Peyer's patch (tissue), 4 donors: ENCODE measurements at places on chromosomes 4 and X. TPM values are rescaled to one million over a fixed set of nuclear protein-coding genes. Genes with fewer than 3 reads are reported as not detected.
A peak's percentile ranks its signal among the peaks of the same experiment; 100 is the strongest.

DNA sequence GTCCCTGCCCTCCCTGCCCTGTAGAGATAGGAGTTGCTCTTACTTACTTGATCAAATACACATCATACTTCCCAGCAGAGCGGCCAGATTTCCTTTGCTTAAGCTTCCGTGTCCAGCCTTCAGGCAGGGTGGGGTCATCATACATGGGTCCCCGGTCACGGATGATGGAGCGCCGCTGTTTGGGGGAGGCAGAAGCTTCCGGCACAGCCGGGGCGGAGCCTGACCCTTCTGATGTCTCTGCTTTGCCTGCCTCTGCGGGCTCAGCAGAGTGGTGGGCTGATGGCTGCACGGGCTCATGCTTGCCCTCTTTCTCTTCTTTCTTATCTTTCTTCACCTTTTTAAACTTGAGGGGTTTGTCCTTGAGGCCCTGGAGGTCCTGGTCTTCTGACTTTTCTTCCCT, 12.5 kb upstream of the IRAK1 start:
- peak; percentile 43 for DNase-seq

DNA sequence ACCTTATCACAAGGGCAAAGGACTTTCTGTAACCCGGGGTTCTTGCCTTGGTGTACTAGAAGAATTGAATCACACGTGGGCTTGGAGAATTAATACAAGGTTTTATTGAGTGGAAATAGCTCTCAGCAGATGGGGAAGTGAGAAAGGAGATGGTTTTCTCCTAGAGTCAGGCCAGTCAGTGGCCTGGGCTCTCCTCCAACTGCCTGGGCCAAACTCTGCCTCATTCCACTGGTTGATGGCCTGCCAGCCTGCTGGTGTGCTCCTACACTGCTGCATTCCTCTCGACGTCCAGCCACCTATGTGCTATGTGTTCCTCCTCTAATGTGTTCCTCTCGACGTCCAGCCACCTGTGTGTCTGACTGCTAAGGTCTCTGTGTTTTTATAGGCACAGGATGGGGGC, 35.3 kb upstream of the SPIN2A start:
- no peak for DNase-seq

ADGRG4 gene
- 6.1 TPM for total RNA-seq

DNA sequence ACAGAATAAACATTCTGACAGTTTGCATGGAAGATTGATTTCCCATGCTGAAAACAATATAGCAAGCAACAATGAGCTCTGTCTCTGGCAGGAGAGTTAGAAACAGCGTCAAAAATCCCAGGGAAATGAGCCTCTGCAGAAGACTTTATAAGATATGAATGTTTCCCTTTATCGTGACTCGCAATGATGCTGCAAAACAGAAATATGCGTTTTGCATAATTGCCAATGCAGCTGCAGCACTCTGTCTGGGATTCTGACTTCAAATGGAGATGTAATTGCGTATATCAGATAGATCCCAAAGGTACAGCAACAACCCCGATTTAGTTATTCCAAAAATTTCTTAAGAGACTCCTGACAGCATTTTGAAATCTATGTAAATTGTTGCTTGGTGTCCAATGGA, 702.4 kb upstream of the EPHA5 start:
- DNase-seq, result no peak

KLHL13 gene
- 14.0 TPM for total RNA-seq

CT45A10 gene
- total RNA-seq, result not detected

DNA sequence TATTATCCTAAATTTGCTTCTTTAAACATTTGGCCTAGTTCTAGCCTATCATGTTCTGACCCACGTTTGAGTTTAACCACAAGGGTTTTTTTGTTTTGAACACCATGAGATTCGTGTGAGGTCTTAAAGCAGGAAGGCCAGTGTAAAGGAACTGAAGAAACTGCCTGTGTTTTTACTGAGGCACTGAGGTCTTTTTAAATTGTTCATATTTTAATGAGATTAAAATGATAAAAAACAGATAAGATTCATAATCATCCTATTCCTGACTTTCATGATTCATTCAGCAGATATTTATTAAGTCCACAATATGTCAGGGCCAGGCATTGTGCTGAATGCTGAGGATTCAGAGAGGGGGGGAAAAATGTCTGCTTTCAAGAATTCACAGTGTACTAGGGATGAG, 3.2 kb downstream of the RPS6KA3 start:
- DNase-seq, result no peak

- no peak for DNase-seq
Observed at GRCh38 chr4:186700746-186701145, 22.9 kb downstream of the FAT1 start.

CYSLTR1 gene
- total RNA-seq, result 0.70 TPM

PDGFRA gene
- 51.7 TPM for total RNA-seq

ETNPPL gene
- not detected for total RNA-seq

MSX1 gene
- not detected for total RNA-seq

DNA sequence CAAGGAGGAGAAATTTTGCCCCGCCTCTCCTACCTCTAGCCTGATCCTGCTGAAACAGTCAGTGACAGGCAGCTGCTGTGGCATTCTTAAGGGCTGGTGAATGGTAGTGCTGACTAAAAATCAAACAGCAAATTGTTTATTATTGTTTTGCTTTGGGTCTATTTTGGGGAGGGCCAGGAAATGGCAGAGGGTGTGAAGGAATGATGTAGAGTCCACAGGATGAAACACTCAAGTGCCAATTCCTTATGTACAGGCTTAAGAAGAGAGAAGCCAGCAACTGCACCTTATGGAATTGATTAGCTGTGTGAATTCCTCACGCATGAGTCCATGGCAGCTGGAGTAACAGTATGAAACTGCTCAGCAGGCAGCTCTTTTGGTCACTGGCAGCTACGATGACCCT, 39.7 kb downstream of the VEGFC start:
- DNase-seq, result no peak

SSX4 gene
- not detected for total RNA-seq

EXOC1 gene
- 57.8 TPM for total RNA-seq

- no peak for DNase-seq
Observed at GRCh38 chr4:89077761-89078160, 20.8 kb upstream of the FAM13A start.

GRCh38 chrX:121987163-121987562, 939.8 kb downstream of the GLUD2 start:
- DNase-seq, result no peak

DNA sequence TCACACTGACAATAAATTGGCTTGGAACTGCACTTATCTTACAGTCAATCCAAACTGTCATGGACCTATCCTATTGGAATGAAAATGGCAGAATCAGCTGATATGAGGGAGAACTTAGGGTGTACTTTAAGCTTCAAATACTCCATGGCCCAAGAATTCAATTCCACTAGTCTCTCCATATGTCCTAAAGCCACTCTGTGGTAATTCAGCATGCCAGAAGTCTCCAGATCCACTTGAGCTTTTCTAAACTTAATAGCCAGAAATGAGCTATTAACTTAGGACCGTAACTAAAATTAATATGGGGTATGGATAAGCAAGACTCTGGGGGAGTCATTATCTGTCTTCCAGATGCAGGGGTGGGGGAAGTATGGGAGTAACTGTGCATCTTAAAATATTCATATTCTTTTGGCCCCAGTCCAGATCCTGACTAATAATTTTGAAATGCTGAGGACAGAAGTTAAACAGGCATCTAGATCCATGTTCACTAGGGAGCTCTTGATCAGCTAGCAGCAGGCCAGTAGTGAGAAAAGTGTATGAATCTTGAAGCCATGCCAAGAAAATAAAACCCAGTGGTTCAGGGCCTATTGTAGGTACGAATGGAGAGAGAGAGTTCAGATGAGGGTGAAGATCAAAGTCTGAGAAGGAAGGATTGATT, 167.6 kb downstream of the DKK2 start:
- DNase-seq, result no peak

GRCh38 chr4:112082954-112083586, 62.2 kb upstream of the FAM241A start:
- DNase-seq, result no peak

TXK gene
- 3.9 TPM for total RNA-seq

SLC39A8 gene
- 9.1 TPM for total RNA-seq

DNA sequence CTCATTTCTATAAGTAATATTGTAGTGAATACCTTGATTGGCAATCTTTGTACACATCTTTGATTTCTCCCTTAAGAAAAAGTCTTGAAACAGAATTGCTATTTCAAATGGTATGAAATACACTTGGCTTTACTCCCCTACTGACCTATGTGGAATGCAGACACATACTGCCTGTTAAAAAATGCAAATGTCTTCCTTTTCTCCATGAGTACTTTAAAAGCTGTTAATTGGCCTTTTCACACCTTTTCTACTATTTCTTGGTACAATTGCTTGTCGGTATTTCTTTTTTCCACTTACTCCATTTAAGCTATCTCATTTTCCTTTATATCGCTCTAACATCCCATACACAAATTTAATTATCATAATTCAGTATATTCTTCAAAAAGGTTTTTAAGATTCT, 87.2 kb downstream of the FRYL start:
- DNase-seq, result no peak

- DNase-seq, result no peak
Observed at GRCh38 chr4:25908491-25908901, 5.5 kb upstream of the SMIM20 start.

DNA sequence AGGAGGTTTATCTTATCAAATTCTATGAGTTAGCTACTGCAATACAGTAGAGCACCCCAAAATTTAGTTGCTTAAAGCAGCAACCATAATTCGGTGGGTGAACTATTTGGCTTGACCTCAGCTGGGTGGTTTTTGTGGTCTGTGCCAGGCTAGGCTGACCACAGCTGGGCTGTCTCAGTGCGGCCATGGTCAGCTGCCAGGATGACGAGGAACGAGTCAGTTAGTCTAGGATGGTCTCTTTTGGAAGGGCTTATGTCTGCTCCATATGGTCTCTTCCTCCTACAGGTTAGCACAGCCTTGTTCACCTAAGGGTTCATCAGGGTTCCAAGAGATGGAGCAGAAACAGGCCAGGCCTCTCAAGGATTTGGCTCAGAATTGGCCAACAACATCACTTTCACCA, 210.4 kb downstream of the PALLD start:
- no peak for DNase-seq

BANK1 gene
- 14.2 TPM for total RNA-seq

DNA sequence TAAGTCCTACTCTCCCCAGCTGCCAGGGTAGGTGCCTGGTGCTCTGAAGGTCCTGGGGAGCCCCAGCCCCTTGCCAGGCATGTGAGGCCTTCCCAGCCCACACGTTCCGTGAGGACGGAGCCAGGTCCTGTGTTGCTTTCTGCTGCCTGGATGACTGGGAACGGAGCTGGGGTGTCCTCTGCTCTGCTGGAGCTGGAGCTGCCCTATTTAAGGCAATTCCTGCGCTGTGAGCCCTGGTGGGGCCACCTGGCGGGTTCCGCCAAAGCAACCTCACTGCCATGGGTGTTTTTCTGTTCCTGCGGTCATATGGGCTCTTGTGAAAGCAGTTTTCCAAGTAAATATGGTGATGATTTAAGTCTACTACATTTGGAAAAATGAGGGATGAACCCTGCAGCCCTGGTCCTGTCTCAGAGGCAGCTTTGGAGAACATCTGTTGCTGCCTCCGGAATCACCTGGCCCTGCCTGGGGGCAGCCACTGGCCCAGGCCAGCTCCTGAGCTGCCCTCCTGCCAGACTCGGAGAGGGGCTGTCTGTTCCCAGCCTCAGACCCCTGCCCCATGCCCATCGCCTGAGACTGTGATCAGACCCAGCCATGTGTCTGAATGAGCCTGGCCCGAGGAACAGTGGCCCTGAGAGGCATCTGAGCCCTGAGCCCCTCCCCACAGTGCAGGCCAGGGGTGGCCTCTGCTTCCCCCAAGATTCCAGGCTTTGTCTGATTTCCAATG, 33.2 kb downstream of the FGFRL1 start:
- DNase-seq, result peak; percentile 34

GRCh38 chr4:26388671-26389070, 67.9 kb downstream of the RBPJ start:
- no peak for DNase-seq

DNA sequence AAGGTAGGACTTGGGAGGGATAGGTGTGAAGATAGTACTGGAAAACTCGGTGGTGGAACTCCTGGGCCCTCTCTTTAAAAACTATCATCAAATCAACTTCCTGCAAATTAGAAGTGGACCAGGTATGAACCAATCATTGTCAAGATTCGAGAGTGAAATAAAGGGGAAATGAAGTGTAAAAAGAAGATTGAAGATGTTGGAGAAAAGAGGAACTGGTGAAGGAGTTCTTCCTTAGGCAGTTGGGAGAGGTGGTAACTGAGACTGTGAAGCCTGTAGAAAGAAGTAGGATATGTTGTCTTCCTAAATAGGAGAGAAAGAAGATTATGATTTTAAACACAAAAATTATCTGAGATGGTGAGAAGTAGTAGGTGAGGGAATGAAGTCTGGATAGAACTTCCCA, 212.2 kb downstream of the PPP1R2C start:
- no peak for DNase-seq

- no peak for DNase-seq
Observed at GRCh38 chr4:148573296-148573695, 131.1 kb upstream of the NR3C2 start.

DNA sequence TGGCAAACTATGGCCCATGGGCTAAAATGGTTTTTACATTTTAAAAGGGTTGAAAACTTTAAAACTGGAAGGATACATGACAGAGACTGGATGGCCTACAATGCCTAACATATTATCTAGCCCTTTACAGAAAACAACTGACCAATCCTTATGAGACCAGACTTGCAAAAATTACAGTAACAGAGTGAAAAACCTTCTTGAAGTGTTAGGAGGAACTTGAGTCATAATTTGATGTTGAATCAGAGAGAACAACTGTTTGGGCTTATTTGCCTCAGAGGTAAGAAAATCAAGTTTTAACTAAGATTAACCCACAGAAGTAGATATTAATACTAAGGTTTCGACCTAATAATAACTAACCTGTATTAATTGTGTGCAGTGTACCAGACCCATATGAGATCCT, 12.4 kb upstream of the NAP1L5 start:
- no peak for DNase-seq

DNA sequence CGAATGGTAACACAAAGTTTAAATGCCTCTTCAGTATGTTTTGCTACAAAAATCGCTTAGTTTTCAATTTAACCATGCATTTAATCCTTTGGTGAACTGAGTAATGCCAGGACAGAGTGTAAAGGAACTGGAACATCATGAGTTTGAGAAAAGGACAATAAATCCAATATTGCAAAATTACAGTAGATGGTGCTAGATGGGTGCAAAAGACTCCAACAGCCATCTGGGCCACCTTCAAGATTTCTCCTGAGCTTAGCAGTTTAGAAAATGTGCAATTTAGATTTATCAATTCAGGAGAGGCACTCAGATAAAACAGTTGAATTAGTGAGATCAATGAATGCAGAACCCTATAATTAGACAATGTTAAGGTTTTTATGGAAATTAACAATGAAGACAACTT, 33.2 kb upstream of the MID1IP1 start:
- no peak for DNase-seq

DNA sequence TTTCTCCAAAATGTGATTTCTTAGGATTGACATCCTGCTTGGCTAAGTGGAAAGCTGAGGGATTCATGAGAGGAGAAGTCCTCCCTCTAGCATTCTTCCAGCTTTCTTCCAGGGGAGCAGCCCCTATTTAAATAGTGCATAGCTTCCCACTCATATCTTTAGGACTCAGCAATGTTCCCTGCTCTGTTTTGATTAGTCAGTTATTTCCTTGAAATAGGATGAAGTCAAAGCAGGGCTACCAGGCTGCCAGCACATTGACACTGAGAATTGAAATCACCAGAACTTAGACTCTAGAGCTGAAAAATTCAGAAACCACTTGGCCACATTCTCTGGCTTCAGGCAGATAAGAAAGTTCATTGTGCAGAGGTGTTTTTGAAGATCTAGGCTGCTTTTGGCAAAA, 74.7 kb upstream of the SMAD1 start:
- DNase-seq, result no peak
